ENCODE measurements at places on chromosomes 16 and 17. TPM values are rescaled to one million over a fixed set of nuclear protein-coding genes. Genes with fewer than 3 reads are reported as not detected.
A peak's percentile ranks its signal among the peaks of the same experiment; 100 is the strongest.

GRCh38 chr17:39963829-39964228, 1.0 kb downstream of the GSDMA start:
- DNase-seq: no peak

Gene CACNG3
- total RNA-seq: not detected

DNA sequence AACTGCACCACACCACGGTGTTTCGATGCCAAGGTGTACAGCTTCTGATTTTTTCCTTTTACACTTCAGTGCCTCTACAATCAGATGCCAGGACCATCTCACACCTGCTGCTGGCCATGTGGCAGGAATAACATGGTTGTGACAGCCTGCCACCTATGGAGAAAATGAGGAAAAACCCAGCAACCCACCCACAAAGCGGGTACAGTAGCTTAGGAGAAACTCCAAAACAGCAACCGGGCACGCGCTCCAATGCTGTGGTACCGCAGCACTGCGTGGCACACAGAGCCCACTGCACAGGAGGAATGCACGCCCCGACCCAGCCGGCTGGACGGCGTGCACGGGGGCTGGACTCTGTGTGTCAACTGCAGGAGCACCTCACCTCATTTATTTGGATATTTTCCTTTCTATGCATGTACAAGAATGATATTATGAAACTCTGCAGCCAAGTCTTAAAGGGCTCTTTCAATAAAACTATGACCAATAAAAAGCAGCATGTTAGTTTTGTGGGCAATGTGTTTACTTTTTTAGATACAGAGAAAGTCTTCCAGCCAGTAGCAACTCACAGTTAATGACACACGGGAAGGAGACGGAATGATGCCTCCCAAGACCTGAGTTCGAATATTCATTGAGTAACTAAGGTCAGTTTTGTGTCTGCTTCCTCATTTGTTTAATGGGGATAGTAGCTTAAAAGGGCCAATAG, 45.9 kb downstream of the MAP1LC3B start:
- DNase-seq: no peak

Gene TAT
- not detected for total RNA-seq

GRCh38 chr17:44887971-44888954, 11.0 kb downstream of the EFTUD2 start:
- DNase-seq: no peak

GRCh38 chr16:57775661-57776469, 26.4 kb downstream of the KIFC3 start:
- no peak for DNase-seq

GRCh38 chr16:51147776-51148677, 3.0 kb downstream of the SALL1 start:
- no peak for DNase-seq

DNA sequence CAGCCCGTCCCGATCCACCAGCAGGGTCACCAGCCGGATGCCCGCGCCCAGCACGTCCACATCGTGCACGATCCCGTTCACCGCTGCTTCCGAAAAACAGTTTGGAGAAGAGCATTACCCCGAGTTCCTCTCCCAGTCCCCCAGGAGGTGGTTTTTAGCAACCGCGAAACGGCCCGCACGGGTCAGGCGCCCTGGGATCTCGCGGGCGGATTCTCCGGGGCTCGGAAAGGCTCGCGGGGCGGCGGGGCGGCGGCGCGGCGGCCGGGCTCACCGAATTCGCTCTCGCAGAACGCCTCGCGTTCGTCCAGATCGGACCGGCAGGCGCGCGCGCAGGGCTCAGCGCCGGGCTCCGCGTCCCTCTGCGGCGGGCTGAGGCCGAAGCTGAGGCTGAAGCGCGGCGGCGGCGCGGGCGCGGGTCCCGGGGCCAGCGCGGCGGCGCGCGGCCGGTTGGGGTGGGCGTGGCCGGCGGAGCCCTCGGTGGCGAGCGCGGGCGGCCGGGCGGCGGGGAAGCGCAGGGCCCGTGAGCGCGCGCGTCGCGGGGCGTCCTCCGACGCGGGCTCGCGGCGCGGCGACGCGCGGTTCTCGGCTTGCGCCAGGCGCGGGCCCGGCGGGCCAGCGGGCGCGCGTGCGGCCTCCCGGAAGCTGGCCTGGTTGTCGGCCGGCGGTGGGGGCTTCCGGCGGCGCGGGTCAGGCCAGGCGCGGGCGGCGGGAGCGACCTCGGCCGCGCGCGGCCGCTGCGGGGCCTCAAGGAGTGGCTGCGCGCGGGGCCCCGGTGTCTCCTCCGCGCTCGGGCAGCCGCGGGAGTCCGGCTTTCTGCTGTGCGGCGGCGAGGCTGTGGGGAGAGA, 2.9 kb downstream of the C17orf58 start:
- peak; percentile 89 for DNase-seq

DNA sequence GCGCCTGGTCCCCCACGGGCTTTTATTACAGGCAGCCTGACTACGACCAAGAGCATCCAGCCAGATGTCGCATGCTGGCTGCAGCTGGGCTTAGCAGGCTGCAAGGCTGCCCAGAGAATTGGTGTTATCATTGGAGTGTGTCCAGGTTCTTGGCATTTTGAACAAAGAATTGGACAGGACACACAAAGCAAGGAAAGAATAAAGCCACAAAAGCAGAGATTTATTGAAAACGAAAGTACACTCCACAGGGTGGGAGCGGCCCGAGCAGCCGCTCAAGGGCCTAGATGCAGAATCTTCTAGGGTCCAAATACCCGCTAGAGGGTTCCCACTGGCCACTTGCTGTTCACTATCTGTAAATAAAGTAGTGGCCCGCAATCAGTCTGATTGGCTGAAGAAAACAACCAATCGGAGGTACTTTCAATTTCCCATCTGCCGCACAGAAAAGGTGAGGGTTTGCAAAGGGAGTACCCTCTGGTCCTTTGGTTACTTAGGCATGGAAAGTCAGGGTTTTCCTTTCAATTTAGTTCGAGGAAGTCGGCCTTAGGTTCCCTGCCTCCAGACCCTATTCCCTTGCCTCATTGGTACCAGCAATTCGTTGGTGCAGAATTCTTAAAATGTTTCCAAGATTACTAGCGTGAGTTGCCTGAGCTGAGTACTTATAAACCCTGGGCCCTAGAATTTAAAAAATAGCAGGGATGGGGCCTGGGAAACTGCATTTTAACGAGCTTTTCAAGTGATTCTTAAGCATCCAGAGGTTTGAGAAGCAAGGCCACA, 38.5 kb upstream of the CNEP1R1 start:
- no peak for DNase-seq
